SK-N-SH (cell line): ENCODE measurements at places on chromosomes 11 and 22. TPM values are rescaled to one million over a fixed set of nuclear protein-coding genes. Genes with fewer than 3 reads are reported as not detected.

ATL3 gene
- 13.1 and 17.8 TPM in 2 replicates for polyA plus RNA-seq

APOA4 gene
- polyA plus RNA-seq = not detected in 2 replicates

PRSS23 gene
- polyA plus RNA-seq = 326 and 429 TPM in 2 replicates

CRYBB1 gene
- 0.05 TPM in 1 of 2 replicates, not detected in the other for polyA plus RNA-seq

CCDC34 gene
- polyA plus RNA-seq = 5.7 and 6.7 TPM in 2 replicates

EMID1 gene
- polyA plus RNA-seq = 0.71 and 1.1 TPM in 2 replicates

PHOX2A gene
- polyA plus RNA-seq = 65.0 and 75.6 TPM in 2 replicates

NRIP3 gene
- polyA plus RNA-seq = 2.1 and 2.6 TPM in 2 replicates

- no peak for DNase-seq
Measured at GRCh38 chr11:65549096-65549495, 9.1 kb downstream of the LTBP3 start.

GRCh38 chr22:11628651-11629511 is 3899.1 kb upstream of the OR11H1 start:
- no peak for DNase-seq

DNA sequence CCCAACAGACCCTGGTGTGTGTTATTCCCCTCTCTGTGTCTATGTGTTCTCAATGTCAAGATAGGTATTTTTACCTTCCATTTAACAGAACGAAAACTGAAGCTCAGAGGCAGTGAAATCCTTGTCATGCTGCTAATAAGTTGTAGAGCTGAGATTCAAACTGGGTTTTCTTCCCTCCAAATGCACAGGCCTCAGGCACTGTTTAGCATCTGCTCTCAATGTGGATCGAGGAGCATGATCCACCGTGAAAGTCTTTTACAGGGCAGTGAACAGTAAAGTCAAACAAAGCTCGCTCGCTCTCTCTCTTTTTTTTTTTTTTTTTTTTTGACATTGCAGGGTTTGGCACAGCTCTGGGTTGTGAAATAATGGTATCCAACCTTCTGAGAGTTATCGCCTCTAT is 401.0 kb upstream of the SYN3 start:
- no peak for DNase-seq

DNA sequence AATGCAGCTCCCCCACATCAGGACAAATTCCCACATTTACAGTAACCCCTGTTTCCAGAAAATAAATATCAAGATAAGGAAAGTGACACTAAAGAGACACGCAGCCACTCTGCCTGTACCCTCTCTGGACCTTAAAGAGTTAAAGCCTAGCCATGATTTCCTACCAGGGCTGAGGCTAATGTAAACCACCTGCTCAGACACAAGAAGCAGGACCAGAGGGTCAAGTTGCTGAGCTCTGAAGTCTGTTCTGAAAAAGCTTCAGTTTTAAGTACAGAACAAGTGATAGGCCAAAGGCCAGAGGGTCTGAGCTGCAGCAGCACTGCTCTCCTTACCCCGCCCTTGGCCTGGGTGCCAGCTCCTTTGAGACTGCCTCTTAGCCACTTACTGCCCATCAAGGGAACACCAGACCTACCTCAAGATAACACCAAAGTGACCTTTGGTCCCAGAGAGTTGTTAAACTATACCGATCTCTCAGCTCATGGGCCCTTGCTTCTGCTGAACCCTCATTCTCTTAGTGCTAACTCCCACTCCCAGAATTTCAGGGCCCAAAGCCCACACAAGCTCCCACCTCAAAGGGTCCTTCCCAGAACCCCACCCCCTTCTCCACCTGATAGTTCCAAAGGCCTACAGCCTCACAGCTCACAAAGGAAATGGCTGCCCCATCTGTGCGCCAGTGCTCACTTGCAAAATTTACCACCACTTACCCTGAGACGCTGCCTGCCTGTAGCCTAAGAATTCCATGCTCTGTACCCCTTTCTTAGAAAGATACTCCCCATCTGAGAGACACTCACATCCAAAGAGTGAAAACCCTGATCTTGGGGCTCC is 40.5 kb downstream of the IL18BP start:
- peak; percentile 64 for DNase-seq

DNA sequence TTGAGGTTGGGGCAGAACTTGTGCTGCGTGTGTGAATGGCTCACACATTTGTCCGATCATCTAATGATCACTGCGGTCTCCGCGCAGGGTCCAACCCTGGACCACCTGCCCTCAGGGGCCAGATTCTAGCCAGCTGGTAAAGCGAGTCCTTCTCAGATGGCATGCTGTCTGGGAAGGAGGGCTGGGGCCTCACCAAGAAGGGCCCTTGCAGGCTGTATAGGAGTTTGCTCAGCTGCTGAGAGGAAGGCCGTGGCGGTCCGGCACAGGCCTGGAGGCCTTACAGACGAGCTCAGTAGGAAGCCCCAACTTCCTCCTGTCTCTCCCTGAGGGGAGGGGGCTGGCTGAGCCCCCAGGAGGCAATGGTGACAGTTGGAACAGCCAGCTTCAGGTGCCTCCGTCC is 13.7 kb downstream of the PHLDA2 start:
- DNase-seq = no peak

DNA sequence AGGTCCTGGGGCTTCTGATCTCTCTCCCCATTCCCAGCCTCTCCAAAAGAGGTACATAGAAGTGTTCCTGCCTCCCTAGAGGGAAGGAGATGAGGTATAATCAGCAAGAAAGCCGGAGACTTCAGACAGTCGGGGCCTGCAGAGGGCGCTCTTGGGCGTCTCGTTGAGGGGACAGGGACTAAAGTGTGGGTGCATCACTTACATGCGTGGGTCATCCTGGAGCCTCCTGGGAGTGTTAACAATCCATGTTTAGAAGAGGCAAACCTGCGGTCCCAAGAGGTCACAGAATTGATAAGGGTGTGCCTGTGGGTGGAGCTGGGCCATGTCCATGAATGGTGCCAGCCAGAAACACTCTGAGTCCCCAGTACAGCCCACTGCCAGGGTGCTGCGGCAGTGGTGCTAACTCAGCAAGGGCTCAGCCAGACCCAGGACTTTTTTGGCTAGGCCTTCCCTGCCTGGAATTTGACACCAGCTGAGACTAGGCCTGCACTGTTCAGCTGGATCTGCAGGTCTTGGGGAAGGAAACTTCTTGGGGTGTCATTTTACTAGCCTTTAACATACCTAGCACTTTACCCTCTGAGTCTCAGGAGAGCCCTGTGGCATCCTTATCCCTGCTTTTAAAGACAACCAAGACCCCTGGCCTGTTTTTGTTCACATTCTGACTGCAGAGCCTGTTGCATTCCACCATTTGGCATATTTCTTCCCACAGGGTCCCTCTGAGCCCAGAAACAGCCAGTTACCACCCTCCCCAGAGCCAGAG is 5.5 kb downstream of the YDJC start:
- peak; percentile 57 for DNase-seq

DNA sequence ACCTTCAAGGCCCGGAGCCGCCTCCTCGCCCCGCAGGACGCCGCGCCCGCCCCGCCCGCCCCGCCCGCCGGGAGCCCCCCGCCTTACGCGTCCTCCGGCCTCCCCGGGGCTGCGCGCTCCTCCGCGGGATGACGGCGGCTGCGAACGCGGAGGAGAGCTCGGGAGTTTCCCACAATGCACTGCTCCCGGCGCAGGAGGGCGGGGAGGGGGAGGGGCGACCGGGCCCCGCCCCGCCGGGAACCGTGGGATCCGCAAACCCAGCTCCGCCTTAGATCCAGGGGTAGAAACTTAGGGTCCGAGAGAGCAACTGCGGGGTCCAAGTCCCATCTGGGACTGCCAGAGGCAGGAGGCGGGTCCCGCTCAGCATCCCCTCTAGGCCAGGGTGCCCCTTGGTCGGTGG is at the start of gene CEND1:
CEND1 (minus strand) TSS at position 148 of the 400 bp plus-strand sequence. CDS start 1,514 bp downstream, outside the sequence.
- DNase-seq = peak; percentile 95

GRCh38 chr11:58133309-58134076 is 8.2 kb upstream of the OR9I1 start:
- DNase-seq = no peak

GRCh38 chr11:121839781-121840180 is 276.2 kb downstream of the BLID start:
- DNase-seq = no peak

- DNase-seq = no peak
Measured at GRCh38 chr11:72594493-72595291, 79.5 kb downstream of the PDE2A start.

- DNase-seq = no peak
Measured at GRCh38 chr11:69442012-69442806, 39.3 kb upstream of the LINC01488 start.

DNA sequence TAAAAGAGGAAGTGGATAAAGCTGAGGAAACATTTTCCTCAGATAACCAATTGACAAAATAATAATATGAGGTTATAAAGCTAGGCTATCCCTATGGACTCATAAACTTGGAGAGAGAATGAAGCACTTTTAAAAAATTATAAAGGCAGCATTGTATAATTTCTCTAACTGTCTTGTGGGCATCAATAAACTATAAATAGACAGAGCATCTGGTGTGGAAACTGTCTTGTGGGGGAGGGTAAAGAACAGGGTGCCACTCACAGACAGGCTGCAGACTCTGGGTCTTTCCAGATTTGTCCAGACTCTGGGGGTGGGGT is 333.5 kb downstream of the BUD13 start:
- no peak for DNase-seq

DNA sequence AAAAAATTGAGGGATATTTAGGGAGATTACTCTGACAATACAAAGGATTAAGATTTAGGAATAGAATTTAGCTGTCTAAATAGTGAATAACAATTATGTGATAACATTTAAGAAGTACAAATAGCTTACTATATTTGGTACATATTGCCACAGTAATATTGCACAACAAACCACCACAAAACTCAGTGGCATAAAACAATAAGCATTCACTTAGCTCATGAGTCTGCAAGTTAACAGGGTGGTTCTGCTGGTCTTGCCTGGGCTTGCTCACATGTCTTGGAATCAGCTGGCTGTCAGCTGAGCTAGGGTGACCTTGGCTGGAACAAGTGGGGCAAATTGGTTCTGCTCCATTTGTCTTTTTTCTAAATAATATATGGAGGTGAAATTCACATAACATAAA is 115.1 kb downstream of the DCDC1 start:
- no peak for DNase-seq

- no peak for DNase-seq
Measured at GRCh38 chr11:122085264-122085663, 30.8 kb downstream of the BLID start.

- DNase-seq = no peak
Measured at GRCh38 chr22:43375951-43376455, 32.8 kb upstream of the SCUBE1 start.

GRCh38 chr11:87180742-87181141 is 143.0 kb downstream of the TMEM135 start:
- no peak for DNase-seq

DNA sequence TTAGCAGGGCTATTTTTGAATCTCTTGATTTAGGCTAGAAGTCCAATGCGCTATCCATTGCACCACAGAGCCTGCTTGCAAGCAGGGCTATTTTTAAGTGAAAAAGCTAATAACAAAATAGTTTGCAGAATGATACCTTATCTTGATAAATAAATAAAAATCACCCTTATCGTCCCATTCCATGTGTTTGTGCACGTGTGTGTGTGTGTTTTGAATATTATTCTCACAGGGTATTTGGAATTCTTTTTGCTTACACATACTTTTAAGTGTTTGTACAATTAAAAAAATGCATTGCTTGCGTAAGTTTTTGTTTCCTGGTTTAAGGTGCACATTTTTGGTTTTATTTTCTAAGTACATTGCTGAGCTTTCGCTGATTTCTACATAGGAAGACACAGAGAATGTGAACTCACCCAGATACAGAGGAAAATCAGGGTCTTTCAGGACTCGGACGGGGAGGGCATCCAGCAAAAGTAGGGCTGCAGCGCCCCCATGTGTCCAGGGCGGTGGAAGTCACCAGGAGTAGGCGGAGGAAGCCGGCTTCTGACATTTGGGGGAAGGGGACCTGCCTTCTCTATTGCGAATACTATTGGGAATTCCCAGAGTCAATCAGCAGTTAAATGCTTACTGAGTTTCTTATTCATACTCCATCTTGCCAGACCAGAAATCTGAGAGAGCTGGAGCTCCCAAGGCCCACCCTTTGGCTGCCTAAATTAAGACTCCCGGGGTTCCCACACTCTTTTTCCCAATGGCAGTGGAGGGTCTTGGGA is 27.3 kb downstream of the SLC1A2 start:
- DNase-seq = peak; percentile 84

DNA sequence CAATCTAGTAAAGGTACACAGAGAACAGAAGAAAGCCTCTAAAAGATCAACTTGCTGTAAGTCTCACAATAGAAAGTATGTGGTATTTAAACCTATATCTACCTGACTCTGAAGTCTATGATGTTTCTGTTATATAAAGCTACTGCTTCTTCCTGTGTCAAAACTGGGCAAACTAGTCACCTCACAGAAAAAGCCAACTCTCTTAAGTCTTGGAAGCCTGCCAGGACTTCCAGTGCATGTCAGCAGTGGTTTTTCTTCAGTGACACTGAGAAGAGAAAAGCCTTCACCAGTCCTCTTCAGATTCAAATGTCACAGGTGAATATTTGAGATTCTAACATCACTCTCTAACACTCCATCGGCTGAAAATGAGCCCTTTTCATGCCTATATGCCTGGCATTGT is 808.0 kb downstream of the DLG2 start:
- DNase-seq = no peak

GRCh38 chr22:31092161-31092560 is 11.0 kb downstream of the SMTN start:
- peak; percentile 15 for DNase-seq

GRCh38 chr11:105109855-105110687 is 29.5 kb downstream of the CARD18 start:
- no peak for DNase-seq

DNA sequence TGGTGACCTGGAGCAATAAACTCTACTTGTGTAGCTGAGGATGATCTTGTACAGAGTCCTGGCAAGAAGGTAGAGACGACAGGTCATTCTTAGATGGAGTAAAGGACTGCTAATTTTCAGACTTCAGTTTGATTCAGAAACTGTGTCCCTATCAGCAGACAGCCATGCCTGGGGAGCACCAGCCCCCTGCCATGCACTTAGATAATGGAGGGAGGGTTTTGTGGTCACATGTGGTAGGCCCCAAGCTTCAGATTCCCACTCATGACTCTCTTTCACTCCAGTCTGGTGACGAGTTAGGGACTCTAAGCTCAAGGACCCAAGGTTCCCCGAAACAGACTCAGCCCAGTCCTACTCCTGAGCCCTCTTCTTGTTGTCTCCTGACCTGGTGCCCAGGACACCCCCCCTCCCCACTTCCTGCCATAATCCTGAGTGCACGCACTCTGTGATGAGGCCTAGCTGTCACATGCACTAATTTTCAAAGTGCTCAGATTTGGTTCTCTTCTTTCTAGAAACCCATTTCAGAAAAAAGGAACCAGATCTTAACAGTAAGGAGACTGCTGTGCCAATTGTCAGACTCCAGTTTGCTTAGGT is 10.2 kb upstream of the AMPD3 start:
- DNase-seq = peak; percentile 30

- no peak for DNase-seq
Measured at GRCh38 chr11:118857385-118857784, 26.3 kb upstream of the CXCR5 start.

GRCh38 chr11:88064097-88064705 is 111.0 kb downstream of the RAB38 start:
- DNase-seq = no peak
